T-helper 1 cell (primary cell): ENCODE measurements at places on chromosomes 5 and 9.

DNA sequence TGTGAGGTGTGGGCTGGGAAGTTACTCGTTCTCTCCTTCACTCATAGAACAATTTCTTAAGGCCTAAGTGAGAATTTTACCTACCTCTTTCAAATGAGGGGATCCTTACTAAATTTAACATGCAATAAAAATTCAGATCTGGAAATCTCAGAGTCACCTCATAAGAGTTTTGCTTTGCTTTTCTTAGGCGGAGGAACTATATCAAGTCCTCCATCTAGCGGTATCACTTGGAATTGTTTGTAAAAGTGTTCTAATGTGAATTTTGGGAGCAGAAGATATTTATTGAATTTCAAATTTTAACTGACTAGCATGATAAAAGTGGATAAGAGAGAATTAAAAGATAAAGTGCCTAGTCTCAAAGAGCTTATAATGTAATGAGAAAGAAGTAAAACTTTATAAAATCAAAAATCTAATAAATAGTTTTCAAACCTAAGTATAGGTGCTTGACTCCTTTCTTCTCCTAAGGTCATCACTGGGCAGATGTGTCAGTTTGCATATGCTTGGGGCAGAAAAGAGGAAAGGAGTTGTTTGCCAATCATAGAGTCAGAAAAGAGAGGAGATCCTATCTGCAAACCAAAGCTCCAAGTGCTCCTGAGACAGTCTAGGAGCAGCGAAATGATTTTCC, 145.7 kb upstream of the DAB2 start:
- DNase-seq: no peak

DNA sequence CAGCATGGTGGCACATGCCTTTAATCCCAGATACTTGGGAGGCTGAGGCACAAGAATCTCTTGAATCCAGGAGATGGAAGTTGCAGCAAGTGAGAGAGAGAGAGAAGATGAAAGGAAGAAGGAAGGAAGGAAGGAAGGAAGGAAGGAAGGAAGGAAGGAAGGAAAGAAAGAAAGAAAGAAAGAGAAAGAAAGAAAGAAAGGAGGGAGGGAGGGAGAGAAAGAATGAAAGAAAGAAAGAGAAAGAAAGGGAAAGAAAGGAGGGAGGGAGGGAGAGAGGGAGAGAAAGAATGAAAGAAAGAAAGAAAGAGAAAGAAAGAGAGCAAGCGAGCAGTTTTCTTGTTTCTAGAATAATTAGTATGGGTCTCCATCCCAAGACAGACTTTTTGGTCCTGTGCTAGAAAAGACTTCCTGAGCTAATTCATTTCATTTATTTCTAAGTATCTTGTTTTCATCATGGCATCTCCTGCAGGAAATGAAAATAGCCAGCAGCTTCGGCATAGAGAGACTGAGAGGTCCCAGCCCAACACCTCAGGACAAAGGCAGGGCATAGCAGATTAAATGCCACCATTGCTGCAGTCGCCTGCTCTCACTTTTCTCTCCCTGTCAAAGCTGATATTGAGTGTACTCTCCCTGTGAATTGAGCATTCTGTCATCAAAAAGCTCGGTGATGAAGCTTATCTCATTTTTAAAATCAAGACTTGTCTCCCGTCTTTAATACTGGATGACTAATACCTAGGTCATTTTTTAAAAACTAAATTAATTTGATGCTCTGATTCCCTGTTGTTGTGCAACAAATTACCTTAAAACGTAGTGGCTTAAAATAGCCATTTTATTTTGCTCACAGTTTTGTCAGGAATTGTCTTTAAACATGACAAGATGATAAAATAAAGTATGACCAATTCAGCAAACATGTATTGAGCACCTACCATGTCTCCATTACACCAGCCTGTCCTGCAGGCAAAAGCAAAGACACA, 91.8 kb upstream of the ADRA1B start:
- DNase-seq: no peak

DNA sequence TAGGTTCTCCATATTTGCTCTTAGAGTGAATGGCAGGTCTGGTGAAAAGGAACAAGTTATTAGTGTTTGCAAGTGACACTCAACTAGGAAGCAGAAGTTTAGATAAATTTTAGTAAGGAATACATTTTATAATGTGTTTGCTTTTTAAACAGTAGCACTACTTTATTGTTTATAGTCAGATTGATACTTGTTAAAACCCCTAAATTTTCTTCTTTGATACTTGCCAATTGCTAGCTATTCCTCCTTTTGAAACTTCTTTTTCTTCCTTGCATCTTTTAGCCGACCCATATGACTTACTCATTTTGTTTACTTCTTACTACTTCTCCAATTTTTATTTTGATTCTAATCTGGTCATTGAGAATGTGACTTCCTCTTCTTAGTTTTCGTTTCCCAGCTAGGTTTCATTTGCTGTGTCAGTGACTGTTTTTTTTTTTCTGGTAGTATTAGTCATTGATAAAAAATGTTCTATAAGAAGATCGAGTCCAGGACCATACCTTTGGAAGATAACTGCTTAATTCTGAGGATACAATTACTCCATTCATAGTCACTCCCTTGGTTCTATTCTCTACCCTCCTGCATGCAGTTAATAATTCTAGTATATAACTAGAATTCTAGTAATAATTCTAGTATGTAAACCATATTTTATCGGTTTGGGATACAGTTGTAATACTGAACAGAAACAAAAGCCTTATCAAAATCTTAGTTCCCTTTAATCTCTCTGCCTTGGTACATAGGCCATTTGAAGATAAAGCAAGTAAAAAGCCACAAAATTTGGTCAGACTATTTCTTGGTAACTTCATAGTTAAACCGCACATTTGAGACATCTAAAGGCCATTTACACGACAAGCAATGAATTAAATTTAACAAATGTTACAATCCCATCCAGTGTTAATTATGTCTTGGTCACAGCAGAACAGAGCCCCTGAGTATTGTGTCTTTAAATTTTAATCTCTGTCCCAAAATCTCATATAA, 2.8 kb upstream of the RICTOR start:
- DNase-seq: no peak

GRCh38 chr5:73822989-73823339, 197.0 kb downstream of the ARHGEF28 start:
- DNase-seq: no peak

DNA sequence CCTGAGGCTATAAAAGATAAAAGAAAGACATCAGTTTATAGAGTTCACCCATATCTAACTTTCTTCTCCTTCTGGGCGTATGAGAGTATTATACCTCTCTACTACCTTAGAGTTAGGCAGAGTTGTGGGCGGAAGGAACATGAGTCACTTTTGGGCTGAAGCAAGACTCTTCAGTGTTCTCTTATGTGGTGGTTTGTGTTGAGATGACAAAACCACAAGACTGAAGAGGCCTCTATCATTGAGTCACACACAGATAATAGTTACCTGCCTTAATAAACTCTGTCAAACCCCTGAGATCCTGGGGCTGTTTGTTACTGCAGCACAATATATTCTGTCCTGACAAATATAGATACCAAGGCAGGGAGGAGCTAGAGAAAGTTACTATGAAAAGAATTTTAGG, 184.2 kb downstream of the EFNA5 start:
- DNase-seq: no peak

GRCh38 chr5:166354332-166354731, 1937.1 kb upstream of the WWC1 start:
- DNase-seq: no peak
